ENCODE measurements at places on chromosomes 2 and 18.

DNA sequence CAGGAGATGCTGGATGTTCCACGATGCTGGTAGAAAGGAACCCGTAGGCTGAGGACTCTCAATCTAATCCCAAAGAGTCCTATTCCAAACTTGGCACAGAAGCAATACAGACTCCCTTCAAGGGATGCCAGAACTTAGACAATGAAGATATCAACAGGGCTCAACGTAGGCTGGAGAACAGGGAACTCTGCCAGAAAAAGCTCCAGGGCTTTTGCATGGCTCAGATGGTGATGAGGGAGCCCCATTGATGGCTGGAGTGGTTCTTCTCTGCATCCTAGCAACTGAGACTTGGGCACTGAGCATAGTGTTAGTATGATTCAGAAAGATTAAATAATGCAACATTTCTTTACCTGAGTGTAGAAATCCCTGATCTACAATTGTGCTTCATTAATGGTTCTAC is 117.2 kb upstream of the NCK2 start:
- no peak for DNase-seq

GRCh38 chr2:67613227-67613626 is 216.1 kb downstream of the ETAA1 start:
- no peak for DNase-seq

GRCh38 chr2:112866128-112866835 is 29.7 kb upstream of the IL1B start:
- no peak for DNase-seq

DNA sequence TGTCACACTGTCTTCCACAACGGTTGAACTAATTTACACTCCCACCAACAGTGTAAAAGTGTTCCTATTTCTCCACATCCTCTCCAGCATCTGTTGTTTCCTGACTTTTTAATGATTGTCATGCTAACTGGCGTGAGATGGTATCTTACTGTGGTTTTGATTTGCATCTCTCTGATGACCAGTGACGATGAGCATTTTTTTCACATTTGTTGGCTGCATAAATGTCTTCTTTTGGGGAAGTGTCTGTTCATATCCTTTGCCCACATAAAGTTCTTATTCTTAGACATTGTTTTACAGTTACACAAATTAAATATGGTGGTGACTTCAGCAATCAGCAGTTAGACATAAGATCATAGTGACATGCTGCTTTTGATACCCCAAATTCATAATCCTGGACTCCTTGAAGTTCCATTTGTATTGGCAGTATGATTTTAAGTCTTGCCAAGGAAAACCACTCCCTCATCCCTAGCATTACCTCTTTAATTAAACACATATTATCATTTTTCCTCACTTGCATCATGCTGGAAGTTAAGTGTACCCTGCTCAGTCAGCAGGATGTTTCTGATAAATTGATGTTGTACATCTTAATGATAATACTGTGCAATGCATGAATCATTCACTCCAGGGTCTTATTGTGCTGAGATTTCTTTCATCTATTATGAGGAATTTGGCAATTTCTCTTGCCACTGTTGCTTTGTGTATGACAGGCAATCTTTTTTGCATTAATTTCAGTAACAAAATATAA is 67.6 kb upstream of the STAT1 start:
- DNase-seq: no peak

- DNase-seq: peak; percentile 38
Measured at GRCh38 chr18:3015204-3015592, 2.3 kb upstream of the LPIN2 start.

DNA sequence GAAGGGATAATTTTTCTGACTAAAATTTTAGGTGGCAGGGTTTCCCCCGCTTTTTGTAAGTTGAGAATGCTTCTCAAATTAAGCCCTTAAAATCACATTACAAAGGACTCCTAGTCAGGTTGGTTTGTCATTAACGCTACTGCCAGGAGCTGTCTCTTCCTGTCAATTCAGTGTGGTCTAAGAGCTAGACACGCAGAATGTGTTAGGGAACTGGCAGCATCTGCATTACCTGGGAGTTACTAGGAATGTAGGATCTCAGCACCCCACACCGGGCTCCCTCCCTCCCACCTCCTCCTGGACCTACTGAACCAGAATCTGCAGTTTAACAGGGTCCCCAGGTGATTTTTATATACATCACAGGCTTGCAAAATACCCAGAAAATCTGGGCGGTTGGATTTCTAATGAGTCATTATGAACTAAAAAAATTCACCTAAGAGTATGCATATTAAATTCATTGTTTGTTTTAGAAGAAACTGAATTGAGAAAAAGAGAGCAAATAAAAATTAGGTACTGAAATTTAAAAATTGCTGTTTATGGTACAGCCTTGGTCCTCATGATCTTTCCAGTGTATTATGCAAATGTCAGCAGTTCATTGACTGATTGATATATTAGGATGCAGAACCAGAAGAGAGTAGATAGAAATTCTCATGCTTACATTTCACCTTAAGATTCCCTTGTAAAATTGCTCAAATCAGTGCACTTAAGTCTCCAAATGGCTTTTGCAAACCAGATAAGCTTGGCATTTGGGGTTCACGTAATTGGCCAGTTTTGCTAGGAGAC is 130.9 kb upstream of the ITGA6 start:
- no peak for DNase-seq

- peak; percentile 79 for DNase-seq
Measured at GRCh38 chr2:144390424-144391020, 129.4 kb downstream of the ZEB2 start.

DNA sequence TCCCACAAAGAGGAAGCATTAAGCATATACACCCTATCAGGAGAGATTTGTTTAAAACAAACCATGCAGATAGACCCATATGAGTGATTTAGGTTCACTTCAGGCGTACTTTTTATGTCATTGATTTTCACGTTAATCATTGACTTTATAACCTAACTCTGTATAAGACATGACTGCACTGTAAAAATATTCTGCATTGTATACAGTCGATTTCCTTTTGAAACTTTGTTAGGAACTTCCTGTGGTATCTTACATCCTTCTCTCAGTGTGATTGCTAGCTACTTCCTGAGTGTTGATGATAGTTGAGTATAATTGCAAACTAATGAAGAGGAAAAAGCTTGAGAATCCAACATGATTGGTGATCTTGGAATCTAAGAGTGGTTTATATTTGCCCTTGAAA is 69.4 kb downstream of the XIRP2 start:
- no peak for DNase-seq

GRCh38 chr2:55418072-55418471 is 1.6 kb downstream of the CCDC88A start:
- no peak for DNase-seq

- DNase-seq: no peak
Measured at GRCh38 chr2:39947294-39948015, 168.4 kb upstream of the THUMPD2 start.

DNA sequence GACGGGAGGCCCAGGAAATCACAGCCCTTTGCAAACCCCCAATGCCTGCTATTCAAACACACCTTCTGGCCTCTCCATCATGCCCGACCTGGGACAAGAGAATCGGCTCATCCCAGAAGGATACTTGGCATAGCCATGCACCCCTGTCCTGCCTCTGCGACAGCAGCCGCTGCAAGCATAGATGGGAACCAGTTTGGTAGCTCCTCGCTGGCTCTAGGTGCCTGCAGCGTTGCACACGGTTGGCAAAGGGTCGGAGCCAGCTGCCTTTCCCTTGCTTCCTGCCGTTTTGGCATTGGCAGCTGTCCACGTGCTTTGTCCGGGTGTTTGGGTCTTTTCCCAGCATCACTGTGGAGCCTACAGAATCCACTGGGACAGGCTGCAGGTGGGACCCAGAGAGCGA is 76.9 kb downstream of the TWIST2 start:
- DNase-seq: no peak

GRCh38 chr2:129240061-129240460 is 739.4 kb upstream of the RAB6C start:
- no peak for DNase-seq

GRCh38 chr2:147845411-147845971 is 662 bp downstream of the ACVR2A start:
- DNase-seq: peak; percentile 59

DNA sequence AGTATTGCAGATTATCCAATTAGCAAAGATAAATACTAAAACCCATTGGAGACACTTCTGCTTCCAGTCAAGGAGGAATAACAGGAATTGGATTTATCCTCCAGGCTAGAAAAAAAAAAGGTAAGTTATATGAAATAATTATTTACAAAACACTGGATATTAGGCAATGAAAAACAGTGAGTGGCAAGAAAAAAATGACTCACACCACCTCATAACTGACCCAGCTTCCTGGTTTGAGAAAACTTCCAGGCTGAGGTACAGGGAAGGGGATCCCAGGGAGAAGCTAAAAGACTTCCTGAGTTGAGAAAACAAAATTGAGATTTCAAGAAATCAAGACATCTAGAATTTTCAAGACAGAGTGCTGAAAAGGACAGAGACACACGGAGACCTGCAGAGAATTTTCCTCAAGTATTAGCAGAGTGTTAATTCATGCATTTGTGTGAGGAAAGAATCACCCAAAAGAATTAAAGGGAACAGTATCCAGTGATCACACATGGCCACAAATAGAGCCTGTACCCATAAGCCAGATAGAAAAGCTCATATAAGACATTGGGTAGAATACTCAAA is 17.4 kb downstream of the SRD5A2 start:
- DNase-seq: no peak

Measured in astrocyte of the hippocampus (primary cell).